ENCODE measurements at places on chromosomes 3 and 15.

- no peak for DNase-seq
Observed at GRCh38 chr3:197899833-197900478, 50.0 kb upstream of the RPL35A start.

DNA sequence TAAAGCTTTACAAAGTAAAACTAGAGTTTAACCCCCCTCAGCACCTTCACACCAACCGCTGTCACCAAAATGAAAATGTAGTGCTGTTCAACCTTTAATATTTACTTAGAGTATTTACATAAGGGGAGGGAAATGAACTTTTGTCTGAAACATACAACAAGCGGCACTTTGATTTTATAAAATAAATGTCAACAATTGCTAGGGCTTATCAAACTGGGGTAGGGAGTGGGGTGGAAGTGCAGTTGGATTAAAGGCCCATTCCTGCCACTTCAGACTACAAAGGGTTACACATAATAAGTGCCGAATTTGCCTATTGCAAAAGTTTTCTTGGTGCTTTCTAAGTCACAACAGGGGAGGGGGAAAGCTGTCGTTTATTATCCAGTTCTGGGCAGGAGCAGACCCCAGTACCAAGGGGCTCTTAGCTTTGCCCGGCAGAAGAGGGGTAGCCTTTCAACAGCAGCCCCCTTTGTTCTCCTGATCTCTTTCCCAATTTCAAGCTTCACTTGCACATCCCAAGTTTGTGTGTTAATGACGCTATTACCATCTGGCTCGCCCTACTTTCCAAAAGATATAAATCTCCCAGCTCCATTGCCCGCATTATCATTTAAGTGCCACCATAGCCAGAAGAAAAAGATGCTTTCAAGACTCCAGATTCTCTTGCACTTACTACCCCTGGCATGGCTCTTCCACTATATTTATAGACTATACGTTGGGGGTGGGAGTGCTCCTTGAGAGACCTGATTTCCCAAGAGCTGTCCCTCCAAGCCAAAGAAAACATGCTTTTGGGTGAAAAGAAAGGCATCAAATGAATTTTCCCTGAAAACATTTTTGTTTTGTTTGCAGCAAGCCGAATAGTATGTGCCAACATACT lies 17.0 kb downstream of the SOX2 start:
- no peak for DNase-seq

DNA sequence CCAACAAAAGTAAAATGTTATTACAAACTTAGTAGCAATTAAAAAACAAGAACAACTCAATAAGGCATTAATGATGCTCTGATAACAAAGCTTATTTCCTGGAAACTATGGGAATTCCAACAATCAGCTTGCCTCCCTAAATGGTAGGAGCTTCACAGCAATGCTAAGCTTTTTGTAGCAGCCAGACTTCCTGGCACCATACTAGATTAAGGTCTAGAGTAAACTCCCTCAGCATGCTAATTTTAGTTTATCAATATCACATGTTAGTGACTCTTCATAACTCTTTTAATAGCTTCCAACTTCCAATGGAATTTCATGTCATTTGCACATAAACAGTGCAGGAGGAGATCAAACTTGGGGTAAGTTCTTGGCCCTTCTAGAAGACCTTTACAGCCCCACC lies 782.0 kb downstream of the MCTP2 start:
- no peak for DNase-seq

GRCh38 chr3:9070961-9071360 lies 107.7 kb upstream of the RAD18 start:
- no peak for DNase-seq

- no peak for DNase-seq
Observed at GRCh38 chr3:5013021-5013906, 34.0 kb downstream of the BHLHE40 start.

DNA sequence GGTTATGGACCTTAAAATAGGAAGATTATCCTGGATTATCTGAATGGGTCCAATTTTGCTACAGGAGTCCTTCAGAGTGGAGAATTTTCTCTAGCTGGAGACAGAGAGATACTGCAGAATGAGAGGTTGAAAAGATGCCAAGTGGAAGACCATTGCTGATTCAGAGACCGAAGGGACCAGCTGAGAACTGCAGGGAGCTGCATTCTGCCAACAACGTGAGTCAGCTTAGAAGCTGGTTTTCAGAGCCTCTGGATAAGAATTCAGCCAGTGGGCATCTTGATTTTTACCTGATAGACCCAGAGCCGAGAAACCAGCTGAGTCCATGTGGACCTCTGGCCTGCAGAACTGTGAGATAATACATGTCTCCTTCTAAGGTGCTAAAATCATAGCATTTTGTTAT lies 234.0 kb downstream of the NR2F2 start:
- no peak for DNase-seq

GRCh38 chr15:99177679-99178078 lies 71.7 kb downstream of the TTC23 start:
- no peak for DNase-seq

DNA sequence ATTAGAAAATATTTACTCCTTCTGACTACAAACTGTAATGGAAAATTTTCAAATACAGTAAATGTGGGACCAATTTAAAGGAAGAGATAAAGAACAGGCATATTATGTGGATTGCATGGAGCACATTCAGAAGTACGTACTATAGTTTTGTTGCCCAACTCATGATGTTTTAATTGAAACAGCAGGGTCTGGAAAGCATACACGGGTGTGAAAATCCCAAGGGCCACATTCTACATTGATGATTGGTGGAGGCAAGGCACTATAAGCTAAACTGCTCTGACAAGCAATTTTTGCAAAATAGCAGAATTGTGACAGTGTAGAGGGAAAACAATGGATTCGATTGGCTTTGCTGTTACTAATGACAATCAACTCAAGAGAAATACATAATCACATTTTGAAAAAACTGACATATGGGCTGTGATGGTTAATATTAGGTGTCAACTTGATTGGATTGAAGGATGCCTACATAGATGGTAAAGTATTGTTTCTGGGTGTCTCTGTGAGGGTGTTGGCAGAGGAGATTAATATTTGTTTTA lies 458.6 kb downstream of the PYDC2 start:
- no peak for DNase-seq

DNA sequence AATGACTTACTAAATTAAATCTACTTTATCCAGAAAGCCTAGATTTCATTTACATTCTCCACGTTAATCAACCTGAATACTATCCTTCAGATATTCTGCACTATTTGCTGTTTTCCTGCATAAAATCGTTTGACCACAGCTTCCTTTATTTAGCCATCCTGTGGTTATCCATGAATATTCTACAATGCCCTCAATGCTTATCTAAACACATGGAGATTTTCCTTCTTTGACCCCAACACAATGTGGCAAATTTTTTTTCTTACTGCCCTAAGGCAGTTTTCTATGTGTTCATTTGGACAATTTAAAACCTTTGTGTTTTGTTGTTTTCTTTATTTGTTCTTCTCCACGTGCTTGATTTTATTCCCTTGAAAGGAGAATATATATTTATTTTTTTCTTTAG lies 495.5 kb upstream of the ROBO1 start:
- DNase-seq = no peak
